ENCODE measurements at places on chromosomes 5 and 9.

GRCh38 chr9:23322392-23322791, 503.6 kb downstream of the ELAVL2 start:
- no peak for DNase-seq

DNA sequence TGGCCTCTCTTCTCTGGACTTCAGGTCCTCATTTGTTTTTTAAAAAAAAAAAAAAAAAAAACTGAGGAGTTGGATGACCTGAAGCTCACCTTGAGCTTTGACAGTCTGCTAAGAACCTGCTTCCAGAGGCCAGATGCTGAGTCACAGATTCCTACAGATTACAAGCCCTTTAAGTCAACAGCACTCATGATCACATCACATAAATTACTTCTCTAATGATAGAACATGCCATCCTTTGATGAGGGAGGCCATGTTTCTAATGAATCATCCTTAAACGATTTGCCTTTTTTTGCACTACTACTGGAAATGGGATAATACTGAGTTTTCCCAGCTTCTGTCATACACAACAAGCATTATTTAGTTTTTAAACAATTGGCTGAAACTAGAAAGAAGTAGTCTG, 34.2 kb upstream of the MYOT start:
- no peak for DNase-seq

DNA sequence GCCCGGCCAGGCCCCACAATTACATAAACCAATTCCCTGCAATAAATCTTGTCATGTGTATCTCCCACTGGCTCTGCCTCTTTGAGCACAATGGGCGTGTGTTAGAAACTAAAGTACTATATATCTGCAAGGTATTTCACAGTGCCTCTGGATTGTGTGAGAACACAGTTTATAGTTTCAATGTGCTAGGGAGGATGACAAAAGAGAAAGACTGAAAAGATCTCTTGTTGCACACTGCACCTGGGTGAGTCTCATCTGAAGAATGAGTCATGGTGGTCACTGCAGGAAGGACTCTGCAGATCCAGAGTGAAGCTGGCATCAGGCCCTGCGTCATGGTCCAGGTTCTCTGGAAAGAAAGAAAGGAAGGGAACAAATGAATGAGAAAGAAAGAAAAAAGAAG, 20.7 kb upstream of the CTSV start:
- no peak for DNase-seq

DNA sequence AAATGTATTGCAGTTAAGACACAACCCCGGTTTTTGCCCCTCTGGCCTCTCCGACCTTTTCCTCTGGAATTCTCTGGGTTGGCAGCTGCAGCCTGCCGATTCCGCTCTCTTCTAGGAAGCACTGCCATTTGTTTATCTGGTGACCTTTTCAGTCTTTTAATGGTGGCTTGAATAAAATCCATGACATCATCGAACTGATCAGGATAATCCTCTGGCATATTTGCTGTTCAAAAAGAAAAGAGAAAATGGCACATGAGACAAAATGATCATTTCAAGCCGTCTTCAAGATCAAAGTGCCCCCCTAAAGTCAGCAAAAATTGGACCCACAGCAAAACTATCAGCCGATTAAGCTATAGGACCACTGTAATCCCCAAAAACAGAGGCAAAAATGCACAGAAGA, 23.9 kb downstream of the GDNF start:
- DNase-seq, result no peak

GRCh38 chr5:136082390-136083193, 50.1 kb upstream of the SMAD5 start:
- no peak for DNase-seq

DNA sequence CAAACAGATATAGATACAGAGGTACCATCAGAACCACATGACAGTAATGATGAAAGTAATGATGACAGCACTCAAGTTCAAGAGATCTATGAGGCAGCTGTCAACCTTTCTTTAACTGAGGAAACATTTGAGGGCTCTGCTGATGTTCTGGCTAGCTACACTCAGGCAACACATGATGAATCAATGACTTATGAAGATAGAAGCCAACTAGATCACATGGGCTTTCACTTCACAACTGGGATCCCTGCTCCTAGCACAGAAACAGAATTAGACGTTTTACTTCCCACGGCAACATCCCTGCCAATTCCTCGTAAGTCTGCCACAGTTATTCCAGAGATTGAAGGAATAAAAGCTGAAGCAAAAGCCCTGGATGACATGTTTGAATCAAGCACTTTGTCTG, 69.2 kb downstream of the VCAN start:
- DNase-seq, result no peak

GRCh38 chr9:68643901-68644809, 60.9 kb upstream of the PIP5K1B start:
- no peak for DNase-seq

GRCh38 chr9:113403646-113404045, 2.6 kb upstream of the ALAD start:
- no peak for DNase-seq

DNA sequence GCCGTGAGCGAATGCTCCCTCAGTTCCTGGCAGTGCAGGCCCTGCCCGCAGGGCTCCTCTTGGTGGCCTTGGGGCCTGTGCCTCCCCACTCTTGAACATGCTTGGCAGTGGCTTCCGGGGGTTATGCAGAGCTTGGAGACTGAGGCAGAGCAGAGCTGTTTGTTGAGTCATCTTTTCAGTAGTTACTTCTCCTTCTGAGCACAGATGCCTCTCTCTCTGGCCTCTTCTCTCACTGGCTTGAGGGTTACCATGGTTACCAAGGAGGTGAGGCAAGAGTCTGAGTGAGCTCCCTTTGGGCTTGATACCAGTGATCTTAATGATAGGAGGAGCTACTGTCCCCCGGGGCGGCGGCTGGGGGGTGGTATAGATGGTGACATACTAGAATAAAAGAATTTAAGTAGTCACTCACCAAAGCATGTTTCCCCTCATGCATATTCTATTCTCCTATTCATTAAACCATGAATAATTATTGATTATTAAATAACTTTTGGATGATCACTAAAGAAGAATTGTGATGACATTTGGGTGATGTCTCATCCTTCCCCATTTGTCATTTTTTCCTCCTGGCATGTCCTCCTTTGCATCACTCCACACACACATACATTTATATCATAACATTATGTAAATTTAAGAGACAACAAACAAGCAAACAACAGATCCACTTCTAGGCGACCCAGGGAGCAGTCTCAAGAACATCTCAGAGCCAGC, 111.1 kb downstream of the ARHGAP26 start:
- no peak for DNase-seq

- no peak for DNase-seq
Observed at GRCh38 chr5:54455413-54456157, at the start of gene HSPB3. Gene HSPB3, plus strand, starts transcription at chr5:54455699. Its CDS starts 91 bp downstream, at chr5:54455790.

- no peak for DNase-seq
Observed at GRCh38 chr5:94682814-94683520, 64.5 kb downstream of the SLF1 start.

- no peak for DNase-seq
Observed at GRCh38 chr9:36945999-36946398, 88.1 kb downstream of the PAX5 start.

- no peak for DNase-seq
Observed at GRCh38 chr9:2723376-2724065, 6.2 kb downstream of the KCNV2 start.

DNA sequence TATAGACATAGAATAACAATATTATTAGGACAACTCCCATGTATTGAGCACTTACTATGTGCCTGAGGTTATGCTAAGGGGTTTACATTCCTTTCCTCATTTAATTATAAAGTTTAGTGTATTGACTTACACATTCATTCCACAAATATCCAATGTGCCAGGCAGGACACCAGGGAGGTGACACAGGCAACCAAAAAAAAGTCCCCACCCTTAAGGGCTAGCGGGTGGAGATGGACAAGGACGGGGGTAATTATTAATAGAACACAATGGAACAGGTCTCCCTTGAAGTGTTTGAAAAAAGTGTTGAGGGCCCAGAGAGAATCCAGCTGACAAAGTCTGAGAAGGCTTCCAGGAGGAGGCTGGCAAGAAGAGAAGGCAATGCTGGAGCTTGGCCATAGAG, 5.7 kb downstream of the TBC1D2 start:
- DNase-seq, result no peak

- DNase-seq, result no peak
Observed at GRCh38 chr9:35688558-35689541, 875 bp downstream of the TPM2 start.

DNA sequence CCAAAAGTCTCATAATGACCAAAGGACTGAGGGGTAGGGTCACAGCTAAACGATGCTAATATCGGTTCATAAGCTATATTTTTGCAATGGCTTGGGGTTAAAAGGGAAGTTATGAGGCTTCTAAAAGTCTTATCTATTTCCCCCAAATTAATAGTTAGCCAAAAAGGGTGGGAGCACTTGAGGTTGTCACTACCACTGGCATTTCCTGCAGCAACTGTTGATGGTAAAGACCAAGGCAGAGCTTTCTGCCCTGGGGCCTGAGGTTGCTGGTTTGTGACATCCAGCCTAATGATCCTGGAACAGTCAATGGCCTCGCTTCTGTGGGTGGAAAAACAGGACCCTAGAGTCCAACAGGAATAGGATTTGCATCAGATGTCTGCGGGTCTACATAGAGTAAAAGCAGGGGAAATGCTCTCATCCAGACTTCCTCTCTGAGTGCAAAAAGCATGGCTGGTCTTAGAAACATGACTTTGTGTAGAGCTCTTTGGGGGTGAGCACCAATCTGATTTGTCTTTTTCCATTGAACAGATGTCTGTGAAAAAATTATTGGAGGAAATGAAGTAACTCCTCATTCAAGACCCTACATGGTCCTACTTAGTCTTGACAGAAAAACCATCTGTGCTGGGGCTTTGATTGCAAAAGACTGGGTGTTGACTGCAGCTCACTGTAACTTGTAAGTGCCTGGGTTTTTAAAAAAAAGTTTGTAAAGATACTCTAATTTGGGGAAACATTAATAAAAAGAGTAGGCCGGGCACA, 2.7 kb downstream of the GZMA start:
- DNase-seq, result no peak

- no peak for DNase-seq
Observed at GRCh38 chr5:430214-430925, 12.6 kb upstream of the EXOC3 start.

GRCh38 chr9:117073071-117073470, 341.8 kb downstream of the ASTN2 start:
- no peak for DNase-seq

GRCh38 chr5:10194083-10194482, 55.6 kb downstream of the ATPSCKMT start:
- no peak for DNase-seq

DNA sequence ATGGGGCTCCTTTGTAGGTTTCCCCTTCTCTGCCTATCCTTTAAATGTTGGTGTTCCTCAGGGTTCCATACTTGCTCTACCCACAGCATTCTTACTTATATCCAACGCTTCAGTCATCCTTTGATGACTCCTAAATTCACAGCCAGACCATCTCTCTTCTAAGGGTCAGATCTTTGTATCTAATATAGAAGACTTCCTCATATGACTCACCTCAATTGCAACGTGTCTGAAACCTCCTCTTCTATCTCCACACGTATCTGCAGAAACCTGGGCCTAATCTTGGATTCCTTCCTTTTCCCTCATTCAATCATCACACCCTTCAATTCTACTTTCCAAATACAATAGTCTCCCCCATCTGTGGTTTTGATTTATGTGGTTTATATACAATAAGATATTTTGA, 68.3 kb downstream of the HMGCR start:
- no peak for DNase-seq

- DNase-seq, result no peak
Observed at GRCh38 chr9:95477441-95477840, 39.3 kb downstream of the PTCH1 start.

GRCh38 chr5:167030500-167031120, 1260.8 kb upstream of the WWC1 start:
- DNase-seq, result no peak

DNA sequence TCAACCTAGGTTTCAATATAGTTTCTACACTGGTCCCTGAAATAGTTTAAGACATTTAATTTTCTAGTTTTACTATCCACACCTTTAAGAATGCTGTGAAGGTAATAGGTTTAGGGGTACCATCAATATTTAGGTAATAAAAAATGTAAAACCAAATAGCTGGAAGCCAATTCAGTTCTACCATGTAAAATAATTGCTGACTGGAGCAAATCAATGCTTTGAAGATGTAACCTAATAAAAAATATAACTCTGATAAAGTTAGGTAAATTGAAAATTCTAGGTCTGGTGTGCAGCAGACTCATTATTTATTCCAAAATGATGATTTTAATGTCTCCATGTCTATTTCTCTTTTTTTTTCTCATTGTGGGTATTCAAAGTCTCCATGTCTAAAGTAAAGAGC, 21.8 kb downstream of the CDH6 start:
- DNase-seq, result no peak

DNA sequence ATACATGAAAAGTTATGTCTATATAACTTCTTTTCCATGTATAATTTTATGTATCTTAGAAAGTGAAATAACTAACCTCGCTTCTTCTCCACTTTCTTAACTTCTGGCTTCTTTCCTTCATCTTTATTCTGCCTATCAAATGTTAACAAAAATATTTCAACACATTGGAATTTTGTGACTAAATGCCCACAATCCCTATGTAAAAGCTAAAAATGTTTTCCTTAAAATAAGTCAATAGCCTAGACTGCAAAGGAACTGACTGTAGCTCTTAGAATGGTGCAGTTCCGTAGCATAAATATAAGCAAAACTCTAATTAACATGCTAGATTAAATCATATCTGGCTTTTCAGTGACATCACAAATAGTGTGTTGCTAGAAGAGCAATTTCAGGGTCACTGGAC, 40.9 kb downstream of the PSIP1 start:
- DNase-seq, result no peak

- no peak for DNase-seq
Observed at GRCh38 chr5:137191179-137191578, 307.9 kb downstream of the SPOCK1 start.

DNA sequence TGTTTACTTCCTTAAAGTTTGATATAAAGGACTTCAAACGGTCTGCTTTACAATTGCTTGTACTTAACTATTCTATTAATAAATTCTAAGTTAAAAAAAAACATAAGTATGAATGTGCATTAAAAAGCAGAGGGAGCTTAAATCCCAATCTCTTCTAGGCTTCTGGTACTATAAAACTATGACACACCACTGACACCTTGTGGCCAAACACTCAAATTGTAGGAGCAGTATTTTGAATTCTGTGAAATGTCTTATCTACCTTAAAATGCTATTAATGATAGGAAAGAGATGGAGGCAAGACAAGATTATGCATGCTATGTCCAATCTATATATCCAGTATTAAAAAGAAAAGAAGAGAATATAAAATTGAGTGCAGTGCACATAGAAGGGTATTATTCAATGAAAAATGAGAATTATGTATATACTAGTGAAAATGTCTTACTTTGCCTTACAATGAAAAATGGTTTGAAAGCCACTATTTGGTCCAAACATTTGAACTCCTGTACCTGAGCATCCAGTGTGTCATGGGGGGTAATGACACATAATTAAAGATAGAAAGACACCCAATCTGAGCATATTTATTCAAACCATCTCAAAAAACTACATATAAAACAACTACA, 87.6 kb downstream of the ERP44 start:
- DNase-seq, result no peak

- no peak for DNase-seq
Observed at GRCh38 chr5:54616031-54616430, 98.5 kb downstream of the SNX18 start.

All from activated naive CD4-positive, alpha-beta T cell (primary cell).